ENCODE measurements at places on chromosomes 3 and 15.
A peak's percentile ranks its signal among the peaks of the same experiment; 100 is the strongest.

DNA sequence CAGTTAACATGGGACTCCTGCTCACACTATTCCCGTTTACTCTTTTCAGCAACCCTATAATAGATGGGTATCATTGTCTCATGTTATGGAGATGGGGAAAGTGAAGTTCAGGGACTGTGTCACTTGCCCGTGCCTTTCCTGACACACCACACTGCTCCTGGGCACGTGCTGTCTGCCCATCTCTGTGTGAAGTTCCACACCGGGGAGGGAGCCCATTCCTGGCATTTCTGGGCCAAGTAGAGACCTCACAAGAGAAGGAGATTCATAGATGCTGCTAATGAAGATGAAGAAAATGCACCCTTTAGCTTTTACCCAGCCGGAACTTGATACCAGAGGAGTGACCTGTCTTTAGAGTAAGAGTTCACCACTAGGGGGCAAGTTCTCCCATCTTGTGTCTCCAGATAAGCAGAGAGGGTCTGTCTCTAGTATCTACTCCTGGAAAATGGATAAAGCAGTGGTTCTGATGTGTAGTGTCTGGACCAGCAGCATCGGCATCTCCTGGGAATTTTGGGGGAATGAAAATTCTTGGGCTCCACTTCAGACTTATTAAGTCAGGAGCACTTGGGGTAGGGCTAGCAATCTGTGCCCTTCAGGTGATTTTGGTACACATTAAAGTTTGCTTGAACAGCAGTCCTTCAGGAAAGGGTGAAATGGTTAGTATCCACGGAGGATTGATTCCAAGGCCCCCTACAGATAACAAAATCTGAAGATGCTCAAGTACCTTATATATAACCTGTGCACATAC is 2.0 kb upstream of the TOPBP1 start:
- DNase-seq = no peak

GRCh38 chr15:20353966-20354883 is 187.4 kb downstream of the GOLGA6L6 start:
- no peak for DNase-seq

DNA sequence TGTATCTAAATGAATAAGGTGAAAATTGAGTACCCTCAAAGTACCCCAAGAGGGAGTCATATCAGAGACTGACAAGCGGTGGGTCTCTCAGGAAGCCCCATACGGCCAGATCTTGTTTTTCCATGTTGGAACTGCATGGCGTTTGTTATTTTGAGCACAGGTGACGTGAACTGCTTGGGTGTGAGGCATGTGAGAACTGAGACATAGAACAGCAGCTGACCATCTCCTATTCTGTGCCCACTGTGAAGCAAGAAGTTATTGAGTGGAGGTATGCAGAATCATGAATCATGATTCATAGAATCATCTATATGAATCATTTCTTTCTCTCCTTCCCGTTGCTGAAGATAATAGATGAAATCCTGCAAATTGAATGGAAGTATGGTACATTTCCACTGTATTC is 4.6 kb downstream of the VPS8 start:
- no peak for DNase-seq

- DNase-seq = no peak
Measured at GRCh38 chr3:188956839-188957489, 214.8 kb upstream of the TPRG1 start.

GRCh38 chr3:56620371-56620770 is 62.7 kb downstream of the TASOR start:
- no peak for DNase-seq

DNA sequence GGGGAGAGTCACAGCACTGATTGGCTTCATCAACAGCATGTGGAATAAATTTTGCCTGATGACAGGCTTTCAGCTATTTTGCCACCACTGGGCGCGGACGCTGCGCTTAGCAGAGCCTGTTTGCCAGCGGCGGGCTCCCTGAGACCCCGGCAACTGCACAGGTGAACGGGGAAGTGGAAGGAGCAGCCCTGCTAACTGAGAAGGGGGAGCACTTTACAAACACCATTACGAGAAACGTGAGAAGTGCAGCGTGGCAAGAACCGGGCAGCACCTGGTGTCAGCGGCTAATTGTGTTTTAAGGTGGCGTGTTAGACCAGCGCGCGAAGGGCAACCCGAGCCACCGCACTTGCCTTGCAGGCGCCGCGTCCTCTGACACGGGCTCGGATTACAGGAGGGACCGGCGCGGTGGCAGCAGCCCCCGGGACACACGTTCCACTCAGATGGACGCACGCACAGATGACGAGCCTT is 307.8 kb upstream of the ARRDC4 start:
- no peak for DNase-seq

DNA sequence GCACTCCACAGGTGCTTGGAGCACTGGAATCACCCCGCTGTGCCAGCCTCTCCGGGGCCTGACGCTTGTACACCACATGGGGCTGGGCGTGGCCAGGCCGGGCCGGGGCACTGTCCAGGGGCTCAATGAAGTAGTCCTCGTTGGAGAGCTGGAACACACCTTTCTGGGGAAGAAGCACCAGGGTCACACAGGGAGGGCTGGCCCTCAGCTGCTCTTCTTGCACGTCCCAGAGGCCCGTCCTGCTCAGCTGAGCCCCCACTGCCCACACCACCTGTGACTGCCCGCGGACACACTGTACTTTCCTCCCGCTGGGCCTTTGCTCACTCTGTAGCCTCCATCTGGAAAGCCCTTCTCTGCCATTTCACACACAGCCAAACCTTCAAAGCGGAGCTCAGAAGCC is 13.3 kb downstream of the ADAMTS7 start:
- DNase-seq = no peak

- no peak for DNase-seq
Measured at GRCh38 chr15:52191207-52191606, at the start of gene GNB5. TSS of gene GNB5 (minus strand) at chr15:52191392. CDS start at chr15:52184676, 6,716 bp downstream.

DNA sequence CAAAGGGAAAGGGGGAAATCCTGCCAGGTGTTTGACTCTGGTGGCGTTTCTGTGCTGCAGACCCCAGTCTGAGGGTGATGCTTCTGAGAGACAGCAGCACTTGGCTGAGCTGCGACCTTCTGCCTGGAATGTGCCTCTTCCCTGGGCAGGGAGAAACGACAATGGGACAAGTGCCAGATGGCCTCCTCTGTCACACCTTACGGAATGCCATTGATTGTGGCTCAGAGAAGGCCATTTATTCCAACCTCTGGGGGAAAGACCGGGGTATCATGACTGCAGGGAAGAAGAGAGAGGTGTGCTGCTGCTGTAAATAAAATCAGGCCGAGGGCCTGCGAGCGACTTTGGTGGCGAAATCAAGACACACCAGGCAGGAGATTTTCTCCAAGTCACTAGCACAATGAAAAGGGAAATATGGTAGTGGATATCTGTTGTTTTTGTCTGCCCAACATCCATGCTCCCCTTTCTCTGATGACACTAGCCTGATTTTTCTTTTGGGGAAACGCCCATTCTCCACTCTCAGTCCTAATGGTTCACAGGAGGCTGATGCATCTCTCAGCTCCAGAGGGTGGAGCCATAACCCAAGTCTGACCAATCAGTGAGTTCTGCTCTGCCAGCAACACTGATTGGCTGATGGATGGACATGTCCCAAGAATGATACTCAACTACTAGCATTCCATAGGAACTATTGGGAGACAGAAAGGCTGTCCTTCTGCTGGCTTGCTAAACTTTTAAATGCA is 336.1 kb downstream of the FOXP1 start:
- no peak for DNase-seq

GRCh38 chr15:61367953-61368352 is 138.9 kb upstream of the RORA start:
- no peak for DNase-seq

- no peak for DNase-seq
Measured at GRCh38 chr15:84648539-84648938, 5.5 kb downstream of the WDR73 start.

- DNase-seq = no peak
Measured at GRCh38 chr3:110905121-110905520, 166.5 kb upstream of the NECTIN3 start.

- DNase-seq = no peak
Measured at GRCh38 chr3:123712077-123712860, 127.4 kb upstream of the HACD2 start.

- no peak for DNase-seq
Measured at GRCh38 chr3:107275511-107275910, 101.7 kb upstream of the CCDC54 start.

- DNase-seq = no peak
Measured at GRCh38 chr3:93906245-93906644, 67.5 kb downstream of the PROS1 start.

DNA sequence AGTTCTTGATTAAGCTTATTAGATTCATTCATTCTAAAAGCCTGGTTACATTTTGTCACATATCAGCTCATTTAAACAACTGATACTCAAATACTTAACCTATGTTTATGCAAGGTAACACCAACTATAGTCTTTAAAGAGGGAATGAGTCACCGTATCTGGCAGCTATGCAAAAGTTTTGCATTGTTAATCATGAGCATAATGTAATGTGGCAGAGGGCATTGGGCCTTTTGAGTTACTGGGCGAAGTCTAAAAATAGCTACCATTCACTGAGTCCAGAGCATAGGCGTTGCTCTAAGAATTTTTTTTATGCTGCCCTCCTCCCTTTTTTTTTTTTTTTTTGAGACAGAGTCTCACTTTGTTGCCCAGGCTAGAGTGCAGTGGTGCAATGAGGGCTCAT is 277.7 kb upstream of the ZNF717 start:
- DNase-seq = no peak

DNA sequence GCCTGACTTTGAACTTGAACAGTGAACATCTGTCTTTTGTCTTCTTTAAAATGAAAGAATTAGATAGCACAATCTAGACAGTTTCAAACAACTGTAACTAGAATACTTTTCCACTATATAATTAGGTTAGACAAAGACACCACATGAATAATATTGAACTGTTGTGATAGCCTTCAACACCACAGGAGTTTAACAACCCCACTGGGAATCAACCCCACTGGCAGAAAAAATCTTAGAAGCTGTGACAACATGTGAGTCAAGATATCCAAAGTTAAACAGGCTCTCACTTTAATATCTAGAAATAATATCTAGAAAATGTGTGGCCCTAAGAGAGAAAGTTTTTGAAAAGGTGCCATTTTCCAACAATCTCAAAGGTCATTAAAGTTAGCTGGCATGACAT is 64.4 kb upstream of the PRICKLE2 start:
- DNase-seq = no peak

- peak; percentile 70 for DNase-seq
Measured at GRCh38 chr15:101088788-101089578, 162.9 kb downstream of the CHSY1 start.

DNA sequence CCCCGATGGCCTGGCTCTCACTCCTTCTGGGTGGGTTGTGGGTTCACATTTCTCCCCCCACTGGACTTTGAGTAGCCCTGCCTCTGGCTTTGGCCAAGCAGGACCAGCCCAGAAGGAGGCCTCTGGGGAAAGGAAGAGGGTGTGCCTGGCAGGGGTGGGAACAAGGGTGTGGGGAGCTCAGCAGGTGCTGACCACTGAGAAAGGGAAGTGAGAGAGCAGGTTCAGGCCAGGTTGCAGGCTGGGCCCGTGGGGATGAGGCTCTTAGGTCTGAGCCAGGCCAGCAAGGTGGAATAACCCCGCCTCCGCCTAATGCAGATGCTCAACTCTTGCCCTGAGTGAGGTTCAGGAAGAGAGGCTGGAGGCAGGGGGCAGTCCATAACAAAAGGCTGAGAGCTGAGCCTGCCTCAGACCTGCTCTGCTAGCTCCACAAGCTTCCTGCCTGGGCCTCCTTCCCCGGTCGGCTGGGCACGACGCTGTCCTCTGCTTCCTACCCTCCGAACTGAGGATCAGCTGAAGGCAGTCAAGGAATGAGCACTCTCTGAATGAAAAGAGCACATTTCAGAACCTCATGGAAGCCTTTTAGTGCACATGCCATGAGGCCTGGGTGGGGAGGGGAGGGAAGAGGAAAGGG is 82.7 kb downstream of the TLE3 start:
- no peak for DNase-seq

GRCh38 chr15:96225642-96226259 is 104.7 kb upstream of the NR2F2 start:
- no peak for DNase-seq

- peak; percentile 69 for DNase-seq
Measured at GRCh38 chr3:39146611-39147591, 6.5 kb downstream of the CSRNP1 start.

DNA sequence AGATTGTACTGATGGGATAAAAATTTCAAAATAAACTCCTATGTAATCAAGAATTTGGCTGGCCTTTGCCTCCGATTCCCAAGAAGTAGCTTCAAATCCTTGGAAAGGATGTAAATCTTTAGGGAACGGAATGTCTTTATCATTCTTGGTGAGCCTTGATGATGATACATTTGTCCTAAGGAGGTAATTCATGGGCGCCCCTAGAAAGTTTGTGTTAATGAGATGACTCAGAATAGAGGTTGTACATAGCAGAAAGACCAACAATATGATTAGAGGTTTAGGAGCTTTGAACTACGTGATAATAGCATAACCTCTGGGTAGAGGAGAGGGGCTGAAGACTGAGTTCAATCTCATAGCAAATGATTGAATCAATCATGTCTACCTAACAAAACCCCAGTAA is 248.6 kb upstream of the SLITRK3 start:
- DNase-seq = no peak

DNA sequence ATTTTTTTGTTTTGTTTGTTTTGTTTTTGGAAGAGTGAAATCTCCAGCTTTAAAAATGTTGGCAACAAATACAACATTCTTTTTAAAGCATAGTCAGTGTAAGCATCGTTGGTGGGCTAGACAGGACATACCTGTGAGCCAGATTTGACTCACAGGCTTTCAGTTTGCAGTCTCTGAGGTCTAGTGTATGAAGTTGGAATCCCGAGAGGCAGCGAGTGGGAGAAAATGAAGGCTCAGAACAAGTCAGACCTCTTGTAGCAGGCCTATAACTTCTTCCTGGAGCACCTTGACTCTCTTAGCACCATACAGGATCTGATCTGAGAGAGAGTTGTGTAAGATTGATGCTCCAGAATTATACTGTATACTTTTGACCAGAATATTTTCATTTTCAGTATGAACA is 60.2 kb downstream of the CNTN4 start:
- DNase-seq = no peak

GRCh38 chr3:112973325-112974177 is 1.4 kb downstream of the CD200R1 start:
- peak; percentile 23 for DNase-seq

DNA sequence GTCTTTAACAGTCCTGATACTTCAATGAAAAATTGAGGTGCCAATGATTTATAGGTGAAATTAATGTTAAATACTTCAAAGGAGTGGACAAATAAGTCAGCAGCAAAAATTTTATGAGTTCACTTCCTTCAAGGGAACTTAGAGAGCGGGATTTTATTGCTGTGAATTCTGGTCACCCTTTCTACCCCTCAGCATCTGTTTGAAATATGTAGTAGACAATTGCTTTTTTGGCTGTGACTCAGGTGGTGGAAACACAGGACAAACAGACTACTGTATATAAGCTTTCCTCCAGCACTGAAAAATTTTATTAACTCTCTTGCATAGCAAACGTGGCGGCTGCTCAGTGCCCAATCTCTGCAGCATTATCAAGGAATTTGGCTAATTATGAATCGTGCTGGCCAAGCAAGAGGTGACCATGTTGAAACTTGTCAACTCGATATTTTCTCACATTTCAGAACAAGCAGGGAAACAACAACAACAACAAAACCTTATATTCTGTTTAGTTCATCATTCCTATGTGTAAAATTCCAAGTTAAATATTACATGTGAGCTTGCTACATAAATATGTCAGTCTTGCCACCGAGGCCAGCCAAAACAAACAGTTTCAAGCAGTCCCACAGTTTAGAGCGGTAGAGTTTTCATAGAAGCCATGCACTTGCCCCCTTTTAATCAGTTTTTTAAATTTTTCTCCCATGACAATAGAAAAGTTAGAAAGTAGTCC is 420.2 kb downstream of the FOXP1 start:
- DNase-seq = no peak

Measured in stimulated activated CD4-positive, alpha-beta T cell treated with anti-CD3 and anti-CD28 coated beads, Interleukin-4, amount 100 ng/mL, for 4 hours (primary cell).